ENCODE measurements at places on chromosomes 7 and 10.

DNA sequence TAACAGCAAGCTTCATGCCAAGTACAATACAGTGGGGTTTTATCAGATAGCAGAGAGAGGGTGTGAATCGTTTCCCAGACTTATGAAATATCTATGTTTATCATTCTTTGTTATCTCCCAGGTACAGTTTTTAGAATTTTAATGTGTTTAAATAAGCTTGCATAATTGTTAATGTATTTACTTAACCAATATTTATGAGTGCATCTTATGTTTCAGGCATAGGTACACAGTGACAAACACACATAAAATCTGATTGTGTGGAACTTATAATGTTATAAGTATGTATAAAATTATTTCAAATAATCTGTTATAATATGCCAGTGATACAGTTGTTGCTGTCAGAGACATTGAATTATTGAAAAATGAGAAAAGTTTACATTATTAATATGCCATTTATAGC lies 1011.4 kb upstream of the C7orf33 start:
- no peak for DNase-seq

DNA sequence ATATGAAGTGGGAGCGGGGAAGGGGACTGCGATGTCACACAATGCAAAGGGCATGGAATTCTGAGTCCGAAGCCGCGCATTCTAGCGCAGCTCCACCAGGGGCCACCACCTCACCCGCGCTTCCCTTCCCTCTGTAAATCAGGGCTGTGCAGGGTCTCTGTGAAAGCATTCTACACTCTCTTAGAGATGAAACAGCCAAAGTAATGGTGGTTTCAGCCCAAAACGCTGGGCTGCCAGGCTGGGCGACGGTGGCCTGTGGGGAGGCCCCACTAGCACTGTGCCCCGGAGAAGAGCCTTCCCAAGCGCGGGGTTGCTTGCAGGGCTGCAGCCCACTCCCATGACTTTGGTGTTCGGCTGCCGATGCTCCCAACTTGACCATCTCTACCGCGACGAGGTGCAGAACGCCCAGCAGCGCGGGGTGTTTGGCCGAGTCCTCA lies 11.4 kb downstream of the ATG9B start:
- peak; percentile 28 for DNase-seq

- no peak for DNase-seq
These were observed 210.1 kb upstream of the INHBA start for GRCh38 chr7:41912851-41913567.

- DNase-seq, result no peak
These were observed 723.3 kb upstream of the CELF2 start for GRCh38 chr10:10294184-10294880.

DNA sequence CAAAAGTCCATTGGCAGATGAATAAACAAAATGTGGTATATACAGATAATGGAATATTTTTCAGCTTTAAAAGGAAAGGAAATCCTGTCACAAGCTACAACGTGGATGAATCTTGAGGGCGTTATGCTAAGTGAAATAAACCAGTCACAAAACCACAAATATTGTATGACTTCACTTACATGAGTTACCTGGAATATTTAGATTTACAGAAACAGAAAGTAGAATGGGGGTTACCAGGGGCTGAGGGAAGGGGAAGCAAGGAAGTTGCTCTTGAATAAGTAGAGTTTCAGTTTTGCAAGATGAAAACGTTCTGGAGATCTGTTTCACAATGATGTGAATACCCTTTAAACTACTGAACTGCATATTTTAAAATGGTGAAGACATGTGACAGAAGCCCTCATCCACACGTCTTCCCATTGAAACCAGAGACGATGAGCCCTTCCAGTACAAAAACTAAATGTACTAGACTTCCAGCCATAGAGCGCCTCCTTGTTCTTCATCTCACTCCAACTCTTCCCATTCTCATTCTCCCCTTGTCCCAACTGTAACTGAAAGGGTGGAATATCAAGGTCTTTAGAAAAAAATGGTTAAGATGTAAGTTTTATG lies 62.4 kb downstream of the MICU1 start:
- no peak for DNase-seq

DNA sequence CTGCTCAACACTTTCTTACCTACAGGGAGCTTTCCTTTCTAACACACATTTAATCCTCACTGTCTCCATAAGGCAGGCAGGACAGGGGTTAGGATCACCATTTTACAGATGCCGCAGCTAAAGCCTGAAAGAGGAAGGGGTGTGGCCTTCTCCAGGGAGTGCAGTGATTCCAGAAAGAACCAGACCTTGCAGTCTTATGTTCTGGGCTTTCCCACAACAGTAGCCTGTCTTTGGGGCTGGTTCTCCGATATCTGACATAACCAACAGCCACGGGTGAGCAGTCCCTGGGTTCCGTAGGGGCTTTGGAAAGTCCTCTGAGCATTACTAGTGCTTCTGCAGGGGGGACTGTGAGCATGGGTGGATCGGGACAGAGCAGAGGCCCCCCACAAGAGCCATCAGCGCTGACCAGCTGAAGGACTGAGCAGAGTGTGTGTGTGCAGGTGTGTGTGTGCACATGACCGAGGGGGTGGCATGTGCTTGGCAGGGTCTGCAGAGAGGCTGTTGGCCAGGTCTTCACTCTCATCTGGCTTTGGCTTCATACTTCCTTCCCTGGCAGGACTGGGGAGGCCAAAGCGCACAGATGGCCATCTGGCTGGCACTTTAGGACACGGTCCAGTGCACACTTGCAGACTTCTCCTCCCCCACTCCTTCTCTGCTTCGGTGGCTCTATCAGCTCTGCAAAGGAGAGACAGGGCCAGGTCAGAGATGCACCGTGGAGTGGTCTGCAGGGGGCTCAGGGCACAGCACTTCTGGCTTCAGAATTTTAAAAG lies 400.3 kb downstream of the RPS24 start:
- DNase-seq, result no peak

DNA sequence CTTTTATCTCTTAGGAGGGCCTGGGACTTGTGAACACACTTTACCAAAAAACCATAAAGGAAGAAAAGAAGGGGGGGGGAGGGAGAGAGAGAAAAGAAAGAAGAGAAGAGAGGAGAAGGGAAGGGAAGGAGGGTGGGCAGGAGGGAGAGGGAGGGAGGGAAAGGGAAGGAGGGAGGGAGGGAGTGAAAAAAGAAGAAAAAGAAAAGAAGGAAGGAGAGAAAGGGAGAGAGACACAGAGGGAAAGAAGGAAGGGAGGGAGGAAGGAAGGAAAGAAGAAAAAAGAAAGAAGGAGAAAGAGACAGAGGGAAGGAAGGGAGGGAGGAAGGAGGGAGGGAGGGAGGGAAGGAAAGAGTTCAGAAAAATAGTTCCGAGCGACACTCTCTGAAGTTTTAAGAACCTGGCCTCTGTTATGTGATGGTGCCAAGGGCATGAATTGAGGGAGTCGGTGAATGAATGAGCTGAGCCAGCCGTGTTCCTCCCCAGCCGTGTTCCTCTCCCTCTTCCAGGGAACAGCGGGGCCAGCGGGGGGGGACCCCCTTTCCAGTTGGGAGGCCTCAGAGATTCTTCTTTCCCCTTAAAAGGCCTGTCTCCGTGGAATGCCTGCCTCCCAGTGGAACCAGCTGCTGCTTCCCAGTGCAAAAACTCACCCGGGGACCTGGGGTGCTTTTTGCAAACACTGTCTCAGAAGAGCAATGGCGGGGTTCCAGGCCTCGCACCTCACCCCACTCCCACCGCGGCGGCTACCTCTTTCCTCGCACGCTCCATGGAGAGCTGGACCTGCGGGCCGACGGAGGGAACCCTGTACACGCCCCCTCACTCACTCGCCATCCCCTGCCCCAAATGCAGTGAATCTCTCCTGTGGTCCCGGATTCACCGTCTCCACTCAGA lies 84.1 kb downstream of the FOXL3 start:
- no peak for DNase-seq

DNA sequence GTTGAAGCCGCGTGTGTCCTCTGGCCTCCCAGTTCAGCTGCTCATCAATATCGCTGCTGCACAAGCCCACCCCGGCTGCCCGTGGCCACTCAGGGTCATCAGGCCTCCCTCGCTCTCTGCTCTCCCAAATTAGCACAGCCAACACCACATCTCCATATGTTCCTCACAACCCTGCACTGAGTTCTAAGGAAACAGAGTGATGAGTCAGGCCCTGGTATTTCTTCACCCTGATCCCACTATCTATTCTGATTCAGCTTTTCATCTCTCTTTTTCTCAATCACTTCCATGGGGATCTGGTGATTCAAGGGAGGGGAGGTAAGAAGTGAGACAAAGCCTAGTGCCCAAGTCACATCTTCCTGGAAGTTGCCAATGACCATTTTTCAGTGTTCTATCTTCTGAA lies 23.8 kb downstream of the CYTH3 start:
- peak; percentile 74 for DNase-seq

DNA sequence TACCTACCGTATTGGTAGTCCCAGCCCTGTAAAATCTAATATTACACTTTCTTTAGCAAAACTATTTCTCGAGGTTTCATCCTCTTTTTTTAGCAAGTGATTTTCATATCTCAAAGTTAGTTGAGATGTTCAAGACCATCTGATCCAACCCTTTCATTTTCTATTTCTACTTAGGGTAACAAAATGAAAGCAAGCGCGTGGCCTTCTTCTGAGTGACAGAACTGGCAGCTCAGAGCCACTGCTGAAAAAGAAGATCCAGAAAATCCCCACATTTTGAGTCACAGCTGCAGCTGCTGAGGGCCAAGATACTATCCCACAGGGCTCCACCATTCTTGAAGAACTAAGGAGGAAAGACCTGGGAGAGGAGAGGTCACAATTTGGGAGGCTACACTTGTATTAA lies 24.8 kb upstream of the ZNF800 start:
- no peak for DNase-seq

DNA sequence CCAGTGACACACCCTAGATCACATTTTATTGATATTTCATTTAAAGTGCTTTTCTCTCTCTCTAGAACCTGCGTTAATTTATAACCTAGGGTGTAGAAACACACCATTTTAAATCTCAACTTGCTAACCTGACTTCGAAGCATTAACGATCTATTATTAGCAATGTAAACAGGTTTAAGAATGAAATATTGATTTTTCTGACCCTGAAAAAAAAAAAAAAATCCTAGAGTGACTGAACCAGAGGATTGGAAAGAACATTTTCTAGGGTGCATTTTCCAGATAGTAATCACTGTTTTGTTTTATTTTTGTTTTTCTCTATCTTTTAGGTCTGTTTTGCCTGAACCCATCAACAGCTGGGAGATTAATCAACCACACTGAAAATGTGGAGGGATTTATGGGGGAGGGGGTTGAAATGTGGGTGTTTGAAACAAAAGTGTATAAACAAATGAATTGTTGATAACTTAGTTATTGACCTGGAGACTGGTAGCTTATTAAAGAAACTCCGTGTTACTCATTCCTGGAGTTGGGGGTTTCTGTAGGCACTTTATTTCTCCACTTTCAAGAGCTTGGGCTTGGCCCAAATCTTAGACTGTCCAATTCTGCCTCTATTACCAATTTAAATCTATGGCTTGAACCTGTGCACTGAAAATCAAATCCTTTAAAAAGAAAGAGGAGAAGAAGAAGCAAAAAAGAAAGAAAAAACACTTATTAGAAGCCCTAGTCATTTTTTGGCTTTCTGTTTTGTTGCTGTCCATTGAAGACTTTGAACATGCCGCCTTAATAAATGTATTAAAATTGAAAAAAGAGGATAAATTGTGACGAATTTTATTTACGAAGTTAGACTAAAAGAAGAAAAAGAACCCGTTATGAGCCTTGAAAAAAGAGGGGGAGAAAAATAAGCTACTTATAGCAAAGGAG lies 2.8 kb downstream of the HOXA2 start:
- DNase-seq, result no peak

DNA sequence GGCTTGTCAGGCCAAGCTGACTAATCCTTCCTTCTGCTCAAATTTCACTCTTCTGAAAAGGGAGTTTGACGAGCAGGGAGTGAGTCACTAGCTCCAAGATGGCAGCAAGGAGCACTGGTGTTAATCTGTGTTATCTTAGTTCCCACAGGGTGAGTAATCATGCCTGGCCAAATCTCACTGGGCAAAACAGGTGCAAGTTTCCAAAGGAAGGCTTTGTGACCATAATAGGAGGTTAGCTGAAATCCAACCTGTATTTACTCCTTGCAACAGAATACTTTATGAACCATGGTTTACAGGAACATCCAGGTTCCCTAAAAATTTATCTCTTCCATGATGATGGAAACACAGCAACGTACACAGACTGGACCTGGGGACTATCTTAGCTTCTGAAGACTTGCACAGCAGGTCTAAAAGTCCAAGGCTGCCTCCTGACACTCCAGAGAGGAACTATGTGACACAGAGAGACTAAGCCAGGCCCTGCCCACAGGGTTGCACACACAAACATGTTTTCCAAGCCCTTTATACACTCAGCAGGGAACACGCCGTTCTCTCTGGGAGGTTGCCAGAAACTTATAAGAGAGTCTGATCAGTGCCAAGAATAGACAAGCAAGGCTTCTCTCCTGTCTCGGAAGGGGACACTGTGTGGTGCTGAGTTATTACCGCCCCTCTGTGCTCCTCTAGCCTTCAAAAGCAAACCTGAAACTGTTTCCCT lies 46.3 kb downstream of the PDK4 start:
- DNase-seq, result peak; percentile 31

DNA sequence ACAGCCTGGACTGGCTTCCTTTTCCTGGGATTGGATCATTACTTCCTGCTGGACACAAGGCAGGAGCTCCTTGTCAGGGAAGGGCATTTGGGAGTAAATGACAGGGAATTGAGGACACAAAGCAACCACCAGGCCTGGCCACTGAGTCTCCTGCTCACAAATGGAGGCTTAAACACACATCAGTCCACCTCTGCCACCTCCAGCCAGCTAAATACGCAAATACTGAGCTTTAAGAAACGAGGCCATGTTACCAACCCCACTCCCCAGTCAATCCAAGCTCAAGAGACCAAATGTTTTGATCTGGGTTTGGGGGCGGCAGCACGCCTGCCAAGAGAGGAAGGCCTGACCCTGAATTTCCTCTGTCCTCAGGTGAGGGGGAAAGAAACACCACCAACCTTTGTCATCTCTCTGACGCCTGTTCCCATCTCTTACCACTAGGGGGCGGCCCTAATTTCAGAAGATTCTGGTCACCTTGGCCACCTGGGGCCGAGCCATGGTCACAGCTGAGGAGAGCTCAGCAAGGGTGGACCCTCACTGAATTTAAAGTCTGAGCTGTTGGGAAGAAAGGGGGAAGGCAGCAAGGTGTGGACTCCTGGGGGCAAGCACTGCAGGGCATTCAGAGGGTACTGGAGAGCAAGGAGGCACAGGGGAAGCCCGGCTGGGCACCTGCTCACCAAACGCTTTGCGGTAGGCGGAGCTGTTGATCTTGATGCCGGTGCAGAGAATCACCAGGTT lies 16.5 kb downstream of the AIFM2 start:
- DNase-seq, result peak; percentile 15

GRCh38 chr10:79410315-79411094 lies 34.9 kb downstream of the ZCCHC24 start:
- DNase-seq, result no peak

- DNase-seq, result no peak
These were observed 184.0 kb downstream of the GRID1 start for GRCh38 chr10:86182595-86182994.

Data from AG10803 (cell line).